ENCODE measurements at places on chromosomes 1 and 21. TPM values are rescaled to one million over a fixed set of nuclear protein-coding genes. Genes with fewer than 3 reads are reported as not detected.

DNA sequence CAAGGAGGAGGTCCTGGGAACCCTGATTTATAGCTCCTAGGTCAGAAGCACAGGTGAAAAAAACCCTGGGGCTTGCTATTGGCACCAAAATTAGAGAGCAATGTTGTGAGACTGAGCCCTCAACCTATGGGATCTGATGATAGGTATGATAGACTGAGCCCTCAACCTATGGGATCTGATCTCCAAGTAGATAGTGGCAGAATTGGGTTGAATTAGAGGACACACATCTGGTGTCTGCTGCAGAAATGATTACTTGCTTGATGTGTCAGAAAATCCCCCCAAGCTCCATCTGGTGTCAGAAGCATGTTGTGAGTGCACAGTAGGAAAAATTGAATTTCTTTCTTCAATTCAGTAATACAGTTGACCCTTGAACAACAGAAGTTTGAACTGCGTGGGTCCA, 62.4 kb downstream of the MAP3K21 start:
- no peak for DNase-seq

GRCh38 chr1:228765168-228765946, 30.1 kb downstream of the RHOU start:
- DNase-seq: no peak

DNA sequence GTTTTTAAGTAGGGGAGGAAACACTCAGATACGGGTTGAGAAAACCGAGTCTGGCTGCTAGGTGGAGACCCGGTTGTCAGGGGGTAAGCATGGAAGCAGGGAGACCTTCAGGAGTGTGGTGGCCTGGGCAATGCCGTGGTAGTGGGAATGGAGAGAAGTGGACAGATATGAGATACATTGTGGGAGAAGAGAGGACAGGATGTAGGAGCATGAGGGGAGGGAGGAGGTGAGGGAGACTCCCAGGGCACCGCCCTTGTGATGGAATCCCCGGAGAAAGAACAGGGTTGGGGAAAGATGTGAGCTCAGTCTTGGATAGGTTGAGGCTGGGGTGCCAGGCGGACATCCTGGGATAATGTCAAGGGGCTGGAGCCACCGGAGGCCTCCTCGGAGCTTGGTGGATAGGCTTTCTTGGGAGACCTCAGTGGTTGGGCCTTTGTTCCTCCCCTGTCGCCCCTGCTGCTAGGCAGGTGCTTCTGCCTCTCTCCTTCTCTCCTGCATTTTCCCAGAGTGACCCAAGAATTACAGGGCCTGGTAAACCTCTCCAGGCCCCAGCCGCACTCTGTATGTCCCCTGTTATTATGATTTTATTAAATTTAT, 21.3 kb downstream of the ZNF362 start:
- no peak for DNase-seq

DNA sequence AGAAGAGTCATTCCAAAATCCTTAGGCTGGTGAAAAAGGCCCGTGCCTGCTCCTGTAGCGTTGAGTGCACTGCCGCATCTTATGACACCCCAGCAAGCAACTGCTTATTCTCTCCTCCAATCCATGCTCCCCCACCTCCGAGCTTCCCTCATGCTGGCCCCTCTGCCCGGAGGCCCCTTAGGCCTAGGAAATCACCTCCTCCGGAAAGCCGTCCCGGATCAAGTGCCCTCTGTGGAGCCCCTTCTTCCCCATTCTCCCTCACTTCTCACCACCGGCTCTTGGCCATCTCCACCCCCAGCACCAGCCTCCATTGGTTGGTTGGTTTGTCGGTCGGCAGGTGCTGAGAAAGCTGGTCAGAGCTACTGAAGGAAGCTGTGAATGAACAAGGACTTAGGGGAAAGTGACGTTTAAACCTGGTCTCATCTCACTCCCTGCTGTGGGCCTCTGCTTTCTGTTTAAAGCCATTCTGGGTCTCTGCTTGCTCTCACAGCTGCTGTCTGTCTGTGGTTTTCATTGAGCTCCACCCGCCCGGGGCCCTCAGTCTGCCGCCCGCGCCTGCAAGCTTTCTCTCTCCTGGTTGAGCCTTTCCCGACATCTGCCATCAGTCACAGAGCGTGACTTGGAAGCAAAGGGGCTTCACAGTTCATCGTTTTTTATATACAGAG, 122.2 kb downstream of the KCNN3 start:
- DNase-seq: no peak

DNA sequence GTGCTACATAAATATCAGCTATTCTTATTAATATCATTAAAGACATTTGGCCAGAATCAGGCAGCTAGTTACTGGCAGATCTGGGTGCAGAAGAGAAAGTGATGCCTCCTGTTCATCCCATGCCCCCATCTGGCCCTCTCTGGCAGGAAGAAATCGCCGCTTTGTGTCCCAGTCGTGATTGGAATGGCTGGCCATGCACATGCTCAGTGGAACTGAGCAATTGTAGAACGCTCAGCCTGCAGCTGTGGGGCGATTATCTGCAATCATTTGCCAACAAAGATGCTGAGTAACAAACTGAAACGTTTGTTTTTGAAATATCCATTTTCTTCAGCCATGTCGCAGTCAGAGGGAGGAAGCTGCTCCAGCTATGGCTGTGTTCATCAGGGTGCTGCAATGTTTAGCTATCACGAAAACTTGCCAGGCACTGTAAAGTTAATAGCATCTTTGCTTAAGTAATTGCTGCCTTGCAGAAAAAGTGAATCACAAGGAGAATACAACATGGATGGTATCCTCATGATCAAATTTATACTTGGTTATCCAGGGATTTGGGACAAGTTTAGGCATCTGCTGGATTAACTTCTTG, 36.5 kb downstream of the NGF start:
- DNase-seq: no peak

The USH2A gene
- not detected for total RNA-seq

The URB1 gene
- 24.6 TPM for total RNA-seq

Data from kidney epithelial cell (primary cell).